ENCODE measurements at places on chromosomes 4 and X.

DNA sequence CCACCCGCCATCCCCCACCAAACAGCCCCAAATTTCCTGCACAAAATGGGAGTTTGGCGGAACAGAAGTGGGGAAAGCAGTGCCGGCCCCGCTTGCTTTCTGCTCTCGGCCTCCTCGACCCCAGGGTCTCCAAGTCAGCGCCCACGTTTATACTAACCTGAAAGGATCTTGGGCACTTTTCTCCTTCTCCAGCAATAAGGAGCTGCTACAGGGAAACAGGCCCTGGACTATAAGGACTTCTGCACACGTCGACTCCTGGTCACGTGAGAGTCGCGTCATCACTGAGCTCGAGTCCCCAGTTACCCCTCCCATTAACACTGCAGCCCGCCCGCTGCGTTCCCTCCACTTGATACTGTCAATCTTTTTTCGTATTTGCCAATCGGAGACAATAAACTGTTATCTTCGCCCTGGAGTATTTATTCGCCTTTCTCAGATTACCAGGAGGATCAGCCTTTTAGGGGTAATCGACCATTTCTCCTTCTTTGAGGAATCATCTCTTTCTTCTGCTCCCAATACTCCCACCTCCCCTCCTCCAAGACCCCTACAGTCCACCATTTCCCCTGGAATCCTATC lies at the start of gene TCEAL8:
Gene TCEAL8, minus strand, starts transcription at position 235 of the 573 bp plus-strand sequence. CDS start 1,176 bp downstream, outside the sequence.
- DNase-seq: peak; percentile 55

DNA sequence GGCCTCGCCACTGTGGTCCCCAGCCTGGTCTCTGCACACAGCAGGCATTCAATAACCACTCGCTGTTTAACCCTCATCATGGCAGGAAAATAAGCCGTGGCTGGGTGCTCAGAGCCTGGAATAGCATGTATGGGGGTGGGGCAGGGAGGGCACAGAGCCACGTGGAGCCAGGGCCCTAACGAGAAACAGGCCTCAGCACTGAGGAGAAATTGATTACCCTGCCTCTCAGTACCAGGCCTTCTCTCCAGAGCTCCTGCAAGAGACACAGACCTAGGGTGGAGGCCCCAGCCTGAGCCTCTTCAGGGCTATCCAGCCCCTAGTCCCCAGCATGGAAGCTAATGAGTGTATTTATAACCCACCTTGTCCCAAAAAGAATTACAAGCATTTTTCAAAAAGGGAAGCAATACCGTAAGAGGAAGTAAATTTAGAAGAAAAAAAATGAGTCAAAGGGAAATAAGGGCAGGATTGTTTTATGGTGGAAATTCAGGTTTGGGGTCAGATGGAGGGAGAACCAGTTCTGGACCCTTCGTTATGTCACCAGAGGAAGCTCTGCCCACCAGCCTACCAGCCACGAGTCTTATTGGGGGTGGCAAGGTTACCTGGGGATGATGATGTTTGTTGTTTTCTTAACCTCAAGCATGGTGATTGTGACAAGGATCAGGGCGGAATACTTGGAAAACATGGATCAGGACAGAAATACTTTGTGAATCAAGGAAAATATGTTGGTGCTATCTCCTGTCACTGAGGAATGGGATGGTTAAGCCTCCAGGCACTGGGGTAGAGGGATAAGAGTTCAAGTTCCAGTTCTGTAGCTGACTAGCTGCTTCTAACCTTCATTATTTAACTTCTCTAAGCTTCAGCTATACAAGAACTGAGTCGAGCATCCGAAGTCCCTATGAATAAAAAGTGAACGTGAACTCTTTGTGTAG lies 101.9 kb upstream of the RBPJ start:
- DNase-seq: no peak

DNA sequence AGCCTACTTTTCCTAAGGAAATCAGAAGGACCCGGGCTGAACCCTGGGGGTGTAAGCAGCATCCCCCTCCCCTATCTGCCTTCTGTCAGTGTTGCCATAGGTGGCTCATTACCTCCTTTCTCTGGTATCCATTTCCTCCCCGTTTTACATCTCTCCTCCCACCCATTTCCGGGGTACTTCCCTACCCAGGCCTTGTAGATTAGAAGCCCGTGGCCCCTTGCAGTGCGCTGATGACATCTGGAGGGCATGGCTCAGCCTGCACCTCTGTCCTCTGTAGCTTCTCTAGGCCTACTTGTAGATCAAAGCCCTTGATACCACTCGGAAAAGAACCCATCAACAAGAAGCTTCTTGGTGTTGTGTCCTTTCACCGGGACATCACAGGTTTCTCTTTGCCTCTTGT lies 71.8 kb downstream of the NBDY start:
- peak; percentile 26 for DNase-seq

DNA sequence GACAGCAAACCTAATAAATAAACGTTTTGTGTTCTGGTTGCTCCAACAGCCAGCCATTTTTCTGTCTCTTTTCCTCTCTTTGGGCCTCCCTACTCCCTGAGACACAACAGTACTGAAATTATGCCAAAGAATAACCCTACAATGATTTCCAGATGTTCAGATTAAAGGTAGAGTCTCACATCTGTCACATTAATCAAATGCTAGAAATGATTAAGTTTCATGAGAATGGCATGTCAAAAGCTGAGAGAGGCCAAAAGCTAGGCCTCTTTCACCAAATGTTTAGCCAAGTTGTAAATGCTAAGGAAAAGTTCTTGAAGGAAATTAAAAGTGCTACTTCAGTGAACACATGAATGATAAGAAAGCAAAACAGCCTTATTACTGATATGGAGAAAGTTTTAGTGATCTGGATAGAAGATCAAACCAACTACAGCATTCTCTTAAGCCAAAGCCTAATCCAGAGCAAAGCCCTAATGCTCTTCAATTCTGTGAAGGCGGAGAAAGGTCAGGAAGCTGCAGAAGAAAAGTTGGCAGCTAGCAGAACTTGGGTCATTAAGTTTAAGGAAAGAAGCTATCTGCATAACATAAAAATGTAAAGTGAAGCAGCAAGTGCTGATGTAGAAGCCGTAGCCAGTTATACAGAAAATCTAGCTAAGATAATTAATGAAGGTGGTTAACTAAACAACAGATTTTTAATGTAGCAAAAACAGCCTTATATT lies 182.1 kb upstream of the NUDT6 start:
- DNase-seq: no peak

GRCh38 chr4:176805155-176805554 lies 12.4 kb upstream of the VEGFC start:
- no peak for DNase-seq

DNA sequence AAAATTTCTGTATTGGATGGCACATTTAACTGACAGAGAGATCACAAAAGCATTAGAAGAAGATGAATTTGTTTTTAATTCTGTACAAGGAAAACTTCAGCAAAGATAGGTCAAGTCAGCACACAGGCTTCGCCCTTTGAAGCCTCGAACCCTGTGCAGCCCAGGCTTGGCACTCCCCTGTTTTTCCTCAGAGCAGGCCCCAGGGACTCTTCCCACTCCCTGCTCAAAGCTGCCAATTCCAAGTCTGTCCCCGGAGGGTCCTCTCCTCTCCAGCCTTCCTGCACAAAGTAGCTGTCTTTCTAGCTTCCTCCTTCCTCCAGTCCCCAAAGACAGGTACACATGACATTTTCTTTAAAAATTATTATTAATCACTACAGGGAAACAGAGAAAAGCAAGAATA lies 466.3 kb downstream of the PPARGC1A start:
- DNase-seq: no peak

- DNase-seq: peak; percentile 69
Observed at GRCh38 chr4:47926667-47927258, 12.4 kb upstream of the NFXL1 start.

DNA sequence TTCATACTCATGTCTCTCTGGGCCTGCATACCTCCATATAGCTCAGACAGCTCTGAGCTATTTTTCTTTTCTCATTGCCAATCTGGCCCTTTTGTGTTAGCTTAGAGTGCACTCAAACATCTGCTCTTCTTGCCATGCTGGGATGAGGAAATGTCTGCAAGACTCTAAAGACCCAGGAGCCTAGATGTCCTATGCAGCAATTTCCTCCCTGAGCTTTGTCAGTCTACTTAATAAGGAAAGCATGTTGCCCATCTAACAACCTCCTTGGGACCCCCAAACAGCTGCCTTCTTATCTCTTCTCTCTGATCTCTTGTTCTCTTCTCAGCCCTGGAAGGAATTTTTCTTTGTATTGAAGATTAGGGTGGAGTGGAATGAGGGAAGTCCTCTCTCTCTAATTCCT lies 69.2 kb downstream of the UCHL1 start:
- DNase-seq: no peak

GRCh38 chrX:134745636-134746409 lies 87.6 kb upstream of the PLAC1 start:
- no peak for DNase-seq

GRCh38 chr4:98290511-98290910 lies 29.3 kb downstream of the RAP1GDS1 start:
- no peak for DNase-seq

- no peak for DNase-seq
Observed at GRCh38 chrX:37860721-37861120, 13.3 kb upstream of the DYNLT3 start.

- DNase-seq: no peak
Observed at GRCh38 chr4:181312066-181312465, 931.1 kb upstream of the TENM3 start.

- DNase-seq: no peak
Observed at GRCh38 chr4:153808175-153808574, 19.3 kb upstream of the SFRP2 start.

DNA sequence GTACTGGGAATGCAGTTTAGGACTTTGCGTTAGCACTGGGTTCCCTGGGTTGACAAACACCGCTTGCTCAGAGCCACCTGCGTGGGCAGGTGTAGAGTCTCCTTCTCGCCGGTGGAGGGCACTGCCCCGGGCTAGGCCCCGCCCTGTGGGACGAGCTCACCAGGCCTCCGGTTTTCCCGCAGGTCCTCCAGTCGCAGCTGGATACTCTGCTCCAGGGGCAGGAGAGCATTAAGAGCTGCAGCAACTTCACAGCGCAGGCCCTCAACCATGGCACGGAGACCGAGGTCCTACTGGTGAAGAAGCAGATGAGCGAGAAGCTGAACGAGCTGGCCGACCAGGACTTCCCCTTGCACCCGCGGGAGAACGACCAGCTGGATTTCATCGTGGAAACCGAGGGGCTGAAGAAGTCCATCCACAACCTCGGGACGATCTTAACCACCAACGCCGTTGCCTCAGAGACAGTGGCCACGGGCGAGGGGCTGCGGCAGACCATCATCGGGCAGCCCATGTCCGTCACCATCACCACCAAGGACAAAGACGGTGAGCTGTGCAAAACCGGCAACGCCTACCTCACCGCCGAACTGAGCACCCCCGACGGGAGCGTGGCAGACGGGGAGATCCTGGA lies 49.2 kb upstream of the MND1 start:
- no peak for DNase-seq

- no peak for DNase-seq
Observed at GRCh38 chr4:37268319-37268718, 23.8 kb downstream of the NWD2 start.

DNA sequence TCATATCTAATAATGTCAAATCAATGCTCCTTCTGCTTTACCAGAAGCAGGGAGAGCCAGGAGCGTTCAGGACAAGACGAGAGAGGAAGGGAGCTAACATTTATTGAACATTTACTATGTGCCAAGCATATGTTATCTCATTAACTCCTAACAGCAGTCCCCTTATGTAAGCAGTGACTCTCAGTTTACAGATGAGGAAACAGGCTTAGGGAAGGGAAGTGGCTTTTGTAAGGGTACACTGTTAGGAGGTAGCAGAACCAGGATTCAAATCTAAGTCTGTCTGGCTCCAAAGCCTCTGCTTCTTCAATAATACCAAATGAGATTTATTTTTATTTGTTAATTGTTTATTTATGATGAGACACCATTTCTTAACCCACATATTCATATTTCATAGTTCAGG lies 2.6 kb upstream of the STARD8 start:
- no peak for DNase-seq

- no peak for DNase-seq
Observed at GRCh38 chrX:5708251-5708650, 520.4 kb downstream of the NLGN4X start.

GRCh38 chr4:84389406-84389805 lies 109.7 kb downstream of the NKX6-1 start:
- no peak for DNase-seq

DNA sequence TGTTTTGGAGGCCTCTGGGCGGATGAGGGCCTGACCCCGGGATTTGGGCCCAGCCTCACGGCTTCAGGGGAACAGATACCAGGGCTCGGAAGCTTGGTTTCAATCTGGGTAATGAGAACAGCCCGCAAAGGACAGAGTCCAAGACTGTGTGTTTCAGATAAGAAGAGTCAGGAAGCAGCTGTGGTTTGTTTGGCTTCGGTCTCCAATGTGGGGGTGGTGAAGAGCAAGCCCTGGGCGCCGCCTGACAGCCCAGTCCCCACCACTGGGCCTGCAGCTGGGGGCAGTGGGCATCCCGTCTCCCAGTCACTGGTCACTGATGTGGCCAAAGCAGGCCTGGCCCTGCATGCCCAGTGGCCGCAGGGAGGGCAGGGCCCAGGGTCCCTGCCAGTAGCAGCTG lies 9.1 kb downstream of the WFS1 start:
- DNase-seq: no peak

DNA sequence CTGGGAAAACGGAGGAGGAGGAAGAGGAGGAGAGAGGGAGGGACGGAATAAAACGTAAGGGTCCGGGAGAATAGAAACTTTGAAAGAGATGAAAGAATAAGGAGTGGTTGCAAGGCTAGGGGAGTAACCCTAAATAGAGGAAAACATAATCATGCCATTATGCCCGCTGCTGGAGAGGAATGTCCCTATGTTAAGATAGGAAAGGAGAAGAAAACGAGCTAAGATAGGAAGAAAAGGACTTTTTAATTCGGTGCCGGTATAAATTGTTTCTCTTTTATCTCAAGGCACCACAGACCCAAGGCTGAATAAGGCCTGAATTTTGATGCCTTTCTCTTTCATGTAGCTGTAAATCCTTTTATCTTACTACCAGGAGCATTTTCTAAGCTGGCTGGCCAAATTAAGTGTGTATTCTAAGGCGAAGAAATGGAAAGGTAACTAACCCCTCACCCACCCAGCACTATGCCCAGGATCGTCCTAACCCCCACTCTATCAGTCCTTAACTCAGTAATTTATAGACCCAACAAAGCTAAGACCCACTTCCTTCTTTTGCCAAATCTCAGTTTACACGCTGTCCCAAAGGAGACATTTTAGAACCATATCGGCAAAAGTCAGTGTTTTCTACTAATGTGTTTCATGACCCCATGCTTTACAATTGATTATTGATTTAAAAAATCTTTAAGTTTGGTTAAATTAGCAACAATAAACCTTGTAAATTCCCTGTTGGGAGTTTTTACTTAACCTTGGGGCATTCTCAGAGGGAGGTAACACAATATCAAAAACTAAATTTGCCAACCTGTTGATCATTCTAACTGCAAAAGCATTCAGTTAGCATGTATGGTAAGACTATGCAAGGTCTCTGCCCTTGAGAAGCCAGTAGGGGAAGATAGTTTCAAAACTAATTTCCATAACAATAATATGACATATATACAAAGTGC lies 1.1 kb upstream of the CUL4B start:
- no peak for DNase-seq

- no peak for DNase-seq
Observed at GRCh38 chr4:16783119-16783518, 115.3 kb downstream of the LDB2 start.

DNA sequence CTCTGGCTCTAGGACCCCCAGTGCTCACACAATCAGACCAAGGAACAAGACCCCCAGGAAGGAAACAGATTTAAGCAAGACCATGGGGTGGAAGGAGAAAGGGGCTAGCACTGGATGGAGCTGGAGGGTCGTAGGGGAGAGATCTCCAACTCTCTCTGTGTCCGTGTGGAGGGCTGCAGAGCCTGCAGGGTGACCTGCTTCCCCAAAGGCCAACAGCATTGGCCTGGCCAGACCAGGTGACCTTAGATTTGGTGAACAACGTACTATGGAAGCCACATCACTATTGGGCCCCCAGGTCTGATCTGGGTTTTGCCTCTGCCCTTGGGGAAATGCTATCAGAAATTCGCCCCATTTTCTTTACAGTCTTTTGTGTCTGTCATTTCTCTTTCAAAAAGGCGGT lies 26.0 kb downstream of the NLGN3 start:
- DNase-seq: no peak

All from T-helper 2 cell (primary cell).